Stimulated activated CD4-positive, alpha-beta T cell treated with anti-CD3 and anti-CD28 coated beads, TNF-alpha, amount 100 ng/mL, for 48 hours (primary cell): ENCODE measurements at places on chromosomes 1 and 21.

DNA sequence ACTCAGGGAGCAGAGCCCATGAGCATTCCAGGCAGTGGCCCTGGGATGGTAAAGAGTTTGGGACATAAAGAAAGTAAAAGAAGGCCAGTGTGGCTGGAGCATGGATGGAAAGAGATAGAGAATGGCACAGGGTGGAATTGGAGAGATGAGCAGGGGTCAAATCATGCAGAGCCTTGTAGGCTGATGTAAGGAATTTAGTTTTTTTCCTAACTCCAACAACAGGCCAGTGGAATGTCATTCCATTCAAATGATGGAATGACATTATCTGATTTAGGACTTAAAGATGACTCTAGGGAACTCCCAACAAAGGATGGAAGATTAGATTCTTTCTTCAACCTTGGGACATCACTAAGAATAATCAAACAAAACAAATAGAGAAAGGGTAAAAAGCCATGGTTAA, 12.8 kb upstream of the S100A2 start:
- DNase-seq: no peak

GRCh38 chr1:243686159-243686558, 163.9 kb downstream of the AKT3 start:
- no peak for DNase-seq

DNA sequence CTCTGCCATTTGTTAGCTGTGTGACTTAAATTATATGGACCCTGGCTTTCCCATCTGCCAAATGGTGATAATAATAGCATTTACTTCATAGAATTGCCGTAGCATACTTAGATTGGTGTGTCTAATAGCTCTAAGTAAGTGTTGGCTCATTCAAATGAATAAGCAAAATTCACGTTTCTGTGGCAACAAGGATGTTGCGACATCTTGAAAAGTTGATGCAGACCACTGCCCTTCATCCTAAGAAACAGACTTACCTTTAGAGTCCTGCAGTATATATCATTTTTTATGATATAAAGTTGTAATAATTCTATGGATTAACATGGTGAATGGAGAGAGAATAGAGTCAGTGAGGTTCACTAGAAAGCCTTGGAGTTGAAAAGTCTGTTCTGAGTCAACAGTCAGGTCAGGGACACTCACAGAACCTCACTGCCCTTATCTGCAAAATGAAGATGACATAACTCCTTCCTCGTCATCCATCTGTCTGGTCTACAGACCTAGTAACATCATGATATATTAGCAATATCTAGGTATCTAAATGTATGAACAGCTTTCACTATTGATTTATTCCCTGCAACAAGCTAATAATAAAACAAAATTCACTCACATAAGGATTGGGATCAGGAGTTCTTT, 167.3 kb upstream of the C8B start:
- DNase-seq: no peak

- DNase-seq: no peak
These were observed 49.1 kb downstream of the ELK4 start for GRCh38 chr1:205582471-205583291.

DNA sequence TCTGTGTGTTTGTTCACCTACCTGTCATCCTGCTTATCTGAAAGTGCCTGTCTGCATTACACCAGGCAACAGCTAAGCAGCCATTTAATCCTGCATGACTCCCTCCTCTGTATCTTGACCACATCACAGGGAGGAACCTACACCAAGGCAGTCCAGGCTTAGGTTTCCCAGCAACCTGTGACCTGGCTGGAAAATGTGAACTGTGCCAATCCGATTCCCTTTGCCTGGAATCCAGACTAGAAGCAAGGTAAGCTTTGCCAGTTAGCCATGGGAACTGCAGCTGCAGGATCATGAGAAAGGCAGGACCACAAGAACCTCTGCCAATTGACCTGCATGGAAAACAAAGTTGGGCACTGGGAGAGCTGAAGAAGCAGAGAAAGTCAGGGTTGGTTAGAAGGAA, 6.3 kb upstream of the ATP1B1 start:
- no peak for DNase-seq

DNA sequence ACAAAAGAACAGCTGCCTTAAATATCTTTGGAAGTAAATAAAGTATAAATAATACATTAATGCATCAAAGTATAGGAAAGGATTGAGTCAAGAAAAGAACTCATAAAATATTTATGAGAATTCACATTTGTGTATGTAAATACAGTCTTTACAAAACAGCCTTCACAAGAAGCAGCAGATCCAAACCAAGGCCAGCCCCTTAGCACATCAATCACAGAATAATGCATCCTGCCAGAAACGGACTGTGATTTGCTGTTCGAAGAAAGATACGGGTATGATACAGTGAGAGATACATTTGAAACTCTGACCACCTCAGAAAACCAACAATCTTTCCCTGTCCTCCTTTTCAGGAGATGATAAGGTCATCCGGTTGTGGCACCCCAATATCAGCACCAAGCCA, 70.9 kb downstream of the WDR64 start:
- DNase-seq: no peak

DNA sequence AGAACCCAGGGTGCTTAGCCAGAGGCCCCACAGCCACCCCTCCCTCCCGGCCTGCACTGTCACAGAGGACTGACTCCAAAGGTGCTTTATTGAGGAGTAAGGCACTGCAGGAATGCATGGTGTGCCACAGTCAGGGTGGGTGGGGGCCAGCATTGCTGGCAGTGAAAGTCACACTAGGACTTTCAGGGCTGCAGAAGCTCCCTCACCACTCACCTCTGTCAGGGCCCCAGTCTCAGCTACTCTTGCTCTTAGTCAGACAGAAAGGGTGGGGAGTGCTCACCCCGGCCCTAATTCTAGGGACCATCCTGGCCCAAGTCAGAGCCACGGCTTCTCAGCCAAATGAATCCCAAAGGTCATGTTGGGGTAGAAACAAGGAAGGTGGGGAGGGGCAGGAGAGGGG, 19.4 kb downstream of the KNCN start:
- no peak for DNase-seq

- DNase-seq: no peak
These were observed 2.1 kb downstream of the RBM15 start for GRCh38 chr1:110341146-110341871.

- no peak for DNase-seq
These were observed 509.3 kb upstream of the LRRC7 start for GRCh38 chr1:69058454-69058853.

- no peak for DNase-seq
These were observed 137.3 kb downstream of the ZSCAN20 start for GRCh38 chr1:33609739-33610138.

DNA sequence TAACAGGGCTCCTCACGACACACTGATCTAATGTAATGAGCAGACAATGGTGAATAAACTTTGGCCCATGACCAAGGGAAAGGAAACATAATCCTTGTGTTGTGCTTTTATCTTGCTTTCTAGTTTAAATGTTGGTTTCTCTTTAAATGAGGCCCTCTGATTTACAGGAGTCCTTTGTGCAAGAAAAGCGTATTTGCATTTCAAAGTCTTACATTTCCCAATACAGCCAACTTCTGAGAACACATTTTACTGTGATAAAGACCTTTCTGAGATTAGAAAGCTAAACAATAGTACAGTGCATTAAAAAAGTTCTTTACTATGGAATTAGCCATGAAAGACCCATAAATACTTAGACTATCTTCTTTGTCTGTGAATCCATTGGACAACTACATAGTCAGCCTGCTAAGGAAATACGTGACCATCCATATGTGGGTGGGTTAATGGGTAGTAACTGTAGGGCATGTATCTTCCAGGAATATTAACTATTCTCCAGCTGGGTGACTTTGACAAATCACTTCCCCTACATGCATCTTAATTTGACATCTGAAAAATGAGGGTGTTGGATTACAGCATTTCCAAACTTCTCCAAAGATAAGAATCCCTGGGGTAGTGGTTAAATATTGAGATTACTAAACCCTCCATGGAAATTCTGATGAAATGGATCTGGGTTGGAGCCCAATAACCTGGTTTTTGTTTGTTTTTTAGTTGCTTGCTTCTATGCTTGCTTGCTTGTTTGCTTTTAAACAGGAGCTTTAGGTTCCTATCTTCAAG, 50.3 kb upstream of the USP1 start:
- no peak for DNase-seq

GRCh38 chr21:33028773-33029384, 3.1 kb downstream of the OLIG2 start:
- no peak for DNase-seq

GRCh38 chr21:14751602-14752344, 205.7 kb upstream of the SAMSN1 start:
- DNase-seq: no peak
